ENCODE measurements at places on chromosomes 2 and 18. TPM values are rescaled to one million over a fixed set of nuclear protein-coding genes. Genes with fewer than 3 reads are reported as not detected.

The ASPRV1 gene
- total RNA-seq, result 2.6 TPM

The LOXL3 gene
- 6.1 TPM for total RNA-seq

The ANTXR1 gene
- 86.0 TPM for total RNA-seq

The CTLA4 gene
- total RNA-seq, result 0.31 TPM

The DSC1 gene
- total RNA-seq, result under 0.01 TPM

The UGT1A9 gene
- not detected for total RNA-seq

DNA sequence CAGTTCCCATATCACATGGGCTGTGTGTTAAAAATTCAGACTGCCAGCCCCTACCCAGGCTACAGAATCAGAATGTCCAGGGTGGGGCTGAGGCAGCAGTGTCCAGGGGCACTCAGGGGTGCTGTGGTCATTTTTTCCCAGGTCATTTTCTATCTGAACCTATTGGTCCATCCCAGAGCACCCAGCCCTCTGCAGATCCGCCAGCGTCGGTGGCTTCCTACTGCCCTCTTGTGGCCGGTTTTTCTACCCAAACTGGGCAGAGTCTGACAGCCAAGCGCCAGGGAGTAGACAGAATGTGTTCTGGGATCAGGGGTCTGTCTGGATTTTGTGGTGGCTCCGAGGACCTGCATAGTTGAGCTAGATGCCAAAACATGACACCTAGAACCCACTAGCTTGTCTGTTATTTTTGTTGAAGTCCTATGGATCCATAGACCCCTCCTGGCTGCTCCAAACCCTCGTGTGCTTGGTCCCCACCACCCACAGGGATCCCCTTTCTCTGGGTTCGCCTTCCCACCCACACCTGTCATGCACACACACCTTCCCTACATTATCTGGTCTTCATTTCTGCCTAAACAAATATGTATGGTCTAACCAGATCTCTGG, 34.1 kb upstream of the RMDN2 start:
- DNase-seq, result peak; percentile 61

- DNase-seq, result no peak
Observed at GRCh38 chr18:36304723-36305122, 7.2 kb downstream of the FHOD3 start.

GRCh38 chr2:146413086-146413610, 1431.7 kb upstream of the ACVR2A start:
- DNase-seq, result no peak

- DNase-seq, result no peak
Observed at GRCh38 chr2:16357188-16357587, 308.4 kb downstream of the CYRIA start.

DNA sequence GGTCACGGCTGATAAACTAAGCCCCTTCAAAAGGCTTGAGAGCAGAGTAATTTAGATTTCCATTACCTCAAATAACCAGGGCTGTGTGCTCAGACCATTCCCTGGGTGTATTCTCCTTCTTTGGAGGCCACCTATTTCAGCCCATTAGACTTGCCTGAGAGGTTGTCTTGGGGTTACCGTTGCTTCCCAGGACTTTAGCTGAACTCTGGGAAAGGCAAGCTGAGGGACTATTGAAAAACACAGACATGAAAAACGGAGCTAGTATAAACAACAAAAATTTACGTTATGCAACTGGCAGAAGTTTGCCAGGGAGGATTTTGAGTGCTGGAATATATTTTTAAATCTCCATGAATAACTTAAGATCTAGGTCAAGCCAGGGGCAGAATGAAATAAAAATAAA, 561.0 kb upstream of the TNP1 start:
- no peak for DNase-seq

DNA sequence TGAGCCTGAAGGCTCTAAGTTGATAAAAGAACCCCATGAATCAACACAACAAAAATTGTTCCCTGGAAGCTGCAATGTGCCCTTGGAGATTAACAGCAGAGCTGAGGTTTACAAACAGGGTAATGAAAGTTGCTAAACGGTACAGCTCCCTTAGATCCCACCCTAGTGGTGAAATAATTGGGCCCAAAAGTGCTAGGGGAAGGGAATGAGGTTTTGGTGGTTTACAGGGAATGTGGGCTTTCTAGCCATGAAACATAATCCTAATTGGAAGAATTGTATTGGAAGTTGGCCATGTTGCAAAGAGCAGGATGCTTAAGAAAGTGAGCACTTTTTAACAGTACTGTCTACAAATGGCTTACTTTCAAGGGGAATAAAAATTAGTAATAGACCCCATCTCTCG, 180.2 kb upstream of the SMIM21 start:
- DNase-seq, result no peak

DNA sequence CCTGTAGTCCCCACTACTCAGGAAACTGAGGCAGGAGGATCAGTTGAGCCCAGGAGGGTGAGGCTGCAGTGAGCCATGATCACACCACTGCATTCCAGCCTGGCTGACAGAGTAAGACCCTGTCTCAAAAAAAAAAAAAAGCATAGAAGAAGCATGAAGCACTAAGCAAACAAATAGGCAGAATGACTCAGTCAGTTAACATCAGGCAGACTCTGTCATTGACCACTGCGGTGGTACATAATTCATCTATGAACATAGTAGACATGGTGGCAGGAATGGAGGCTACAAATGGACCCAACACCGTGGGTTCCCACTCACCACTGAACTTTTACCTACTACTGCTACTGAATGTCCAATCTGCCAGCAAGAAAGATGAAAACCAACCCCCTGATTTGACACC, 7.6 kb upstream of the ASXL2 start:
- DNase-seq, result no peak

- DNase-seq, result no peak
Observed at GRCh38 chr2:143279672-143280071, 150.5 kb downstream of the ARHGAP15 start.

DNA sequence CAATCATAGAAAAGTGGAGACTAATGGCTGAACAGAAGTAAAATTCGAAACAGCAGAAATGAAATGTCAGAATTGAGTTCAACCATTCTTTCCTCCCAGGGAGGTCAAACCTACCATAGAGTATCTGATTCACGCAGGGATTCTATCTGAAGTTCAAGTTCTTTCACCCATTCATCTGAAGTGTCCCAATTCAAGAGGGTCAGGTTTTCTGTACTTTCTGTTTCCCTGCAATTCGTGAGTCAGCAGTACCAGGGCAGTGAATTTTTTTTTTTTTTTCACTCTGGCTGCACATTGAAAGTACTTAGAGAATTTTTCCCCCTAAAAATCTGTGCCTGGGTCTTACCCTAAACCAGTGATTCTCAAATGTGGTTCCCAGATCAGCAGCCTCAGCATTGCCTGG, 40.9 kb upstream of the CCDC88A start:
- no peak for DNase-seq

GRCh38 chr2:120857422-120857821, 121.8 kb downstream of the GLI2 start:
- DNase-seq, result no peak

GRCh38 chr2:134926231-134926931, 7.8 kb downstream of the CCNT2 start:
- DNase-seq, result no peak

DNA sequence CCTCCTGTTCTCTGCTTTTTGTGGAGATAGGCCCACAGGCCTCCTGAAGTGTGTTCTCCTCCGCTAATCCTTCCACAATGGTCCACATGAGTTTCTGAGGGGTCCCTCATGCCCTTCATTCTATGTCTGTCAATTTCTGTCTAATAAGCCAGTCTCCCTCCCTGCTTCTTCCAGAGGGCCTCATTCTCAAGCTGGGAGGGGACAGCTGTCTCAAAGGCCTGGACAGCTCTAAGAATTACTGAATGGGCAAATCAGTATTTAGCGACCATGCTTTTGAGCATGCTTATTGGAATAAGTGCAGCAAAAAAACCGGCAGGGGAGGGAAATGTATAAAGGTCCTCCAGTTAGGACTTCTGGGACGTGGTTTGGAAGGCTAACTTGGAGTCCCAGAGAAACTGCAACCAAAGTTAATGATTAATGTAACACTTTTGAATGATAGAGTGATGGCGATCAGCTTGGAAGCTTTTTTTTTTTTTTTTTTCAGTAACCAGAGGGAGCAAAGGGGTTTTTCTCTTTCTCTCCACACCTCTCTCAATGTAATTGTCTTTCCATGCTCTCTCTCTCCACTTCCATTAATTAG, 890.7 kb upstream of the POU3F3 start:
- DNase-seq, result no peak

- no peak for DNase-seq
Observed at GRCh38 chr18:75045272-75045671, 163.7 kb downstream of the PTGR3 start.

DNA sequence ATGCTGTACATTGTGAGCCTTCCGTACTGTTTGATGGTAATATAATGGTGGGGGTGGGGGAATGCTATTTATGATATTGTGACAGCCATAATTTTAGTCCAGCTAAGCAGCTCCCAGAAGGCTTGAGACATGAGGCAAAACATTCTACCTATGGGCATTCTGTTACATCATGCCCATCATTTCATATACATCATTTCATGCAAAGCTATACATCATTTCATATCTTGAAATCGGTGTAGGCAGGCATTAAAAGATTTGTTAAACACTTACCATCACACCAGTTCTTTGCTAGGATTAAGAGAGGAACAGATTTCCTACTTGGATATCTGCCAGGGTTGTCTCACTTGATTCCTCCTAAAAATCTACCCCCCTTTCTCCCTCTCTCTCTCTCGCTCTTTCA, 84.5 kb downstream of the COL5A2 start:
- DNase-seq, result no peak

DNA sequence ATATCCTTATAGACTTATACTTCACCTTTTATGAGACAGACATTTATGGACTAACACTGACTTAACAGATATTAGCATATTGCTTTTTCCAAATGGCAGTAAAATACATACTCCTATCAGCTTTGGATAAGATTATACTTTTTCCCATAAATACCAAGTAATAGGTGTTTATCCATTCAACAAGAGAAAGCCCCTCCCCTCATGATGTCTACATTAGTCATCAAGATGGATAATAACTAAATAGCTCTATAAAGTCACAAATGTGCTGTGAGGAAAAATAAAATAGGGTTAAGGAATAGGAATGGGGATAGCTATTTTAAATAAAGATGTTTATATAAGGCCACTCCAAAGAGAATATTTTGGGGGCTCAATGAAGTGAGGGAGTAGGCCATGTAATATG, 39.4 kb downstream of the CSRNP3 start:
- no peak for DNase-seq
